ENCODE measurements at places on chromosomes 2 and 18.

- no peak for DNase-seq
Measured at GRCh38 chr2:221461901-221462300, 110.2 kb downstream of the EPHA4 start.

DNA sequence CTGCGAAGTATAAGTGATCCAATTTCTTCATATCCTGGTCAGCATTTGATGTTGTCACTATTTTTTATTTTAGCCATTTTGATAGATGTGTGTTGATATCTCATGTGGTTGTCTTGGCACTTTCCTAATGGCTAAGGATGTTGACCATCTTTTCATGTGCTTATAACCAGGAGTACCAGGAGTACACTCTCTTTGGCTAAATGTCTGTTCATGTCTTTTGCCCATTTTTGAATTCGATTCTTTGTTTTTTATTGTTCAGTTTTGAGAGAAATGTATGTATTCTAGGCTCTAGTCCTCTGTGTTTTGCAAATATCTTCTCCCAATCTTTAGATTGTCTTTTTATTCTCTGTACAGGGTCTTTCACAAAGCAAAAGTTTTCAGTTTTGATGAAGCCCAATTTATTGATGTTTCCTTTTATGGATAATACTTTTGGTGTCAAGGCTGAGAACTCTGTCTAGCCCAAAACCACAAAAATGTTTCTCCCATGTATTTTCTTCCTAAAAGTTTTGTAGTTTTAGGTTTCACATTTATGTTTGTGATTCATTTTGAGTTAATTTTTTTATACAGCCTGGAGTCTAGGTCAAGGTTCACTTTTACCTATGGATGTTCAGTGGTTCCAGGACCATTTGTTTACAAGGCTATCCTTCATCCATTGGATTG is 65.4 kb downstream of the SDC1 start:
- no peak for DNase-seq

DNA sequence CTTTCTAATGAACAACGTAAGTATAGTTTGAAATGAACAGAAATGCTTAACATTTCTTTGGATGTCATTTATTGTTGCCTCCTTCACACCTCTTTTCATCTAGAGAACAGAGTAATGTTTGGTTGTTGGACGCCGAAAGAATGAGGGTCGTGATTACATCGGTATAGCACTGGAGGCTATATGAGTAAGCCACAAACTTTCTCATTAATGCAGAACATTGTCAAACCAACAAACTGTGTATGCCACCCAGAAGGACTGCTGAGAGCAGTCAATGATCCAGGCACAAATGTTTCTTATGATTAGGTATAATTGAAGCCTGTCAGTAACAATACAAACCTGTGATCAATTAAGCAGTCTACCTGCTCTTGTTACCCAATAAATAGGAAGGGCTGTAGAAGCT is 1494.7 kb upstream of the NXPH2 start:
- peak; percentile 46 for DNase-seq

DNA sequence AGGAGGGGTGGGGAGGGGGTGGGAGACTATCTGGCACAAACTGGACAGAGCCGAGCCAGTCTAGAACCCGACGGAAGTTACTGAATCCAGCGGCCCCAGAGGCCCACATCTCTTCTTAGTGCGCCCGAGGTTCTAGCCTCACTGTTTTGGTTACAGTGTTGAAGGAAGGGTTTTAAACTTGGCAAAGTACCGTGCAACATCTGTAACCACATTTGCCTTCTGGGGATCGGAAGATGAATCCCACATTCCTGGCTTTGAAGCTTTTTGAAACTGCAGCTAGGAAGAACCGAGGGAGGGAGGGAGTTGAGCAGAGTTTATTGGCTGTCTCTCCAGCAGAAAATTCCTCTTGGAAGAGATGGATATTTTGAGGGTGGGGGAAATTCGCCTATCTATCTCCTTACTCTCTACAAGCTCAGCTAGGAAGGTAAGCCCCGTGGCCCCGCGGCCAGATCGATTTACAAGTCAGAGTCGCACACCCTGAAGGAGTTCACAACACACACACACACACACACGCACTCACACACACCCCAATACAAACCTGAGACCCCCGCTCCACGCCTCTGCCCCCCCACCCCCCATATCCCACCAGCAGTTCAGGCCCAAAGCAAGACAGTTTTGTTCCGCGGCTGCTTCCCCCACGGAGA is 1.0 kb downstream of the ACVR1 start:
- DNase-seq, result no peak

- no peak for DNase-seq
Measured at GRCh38 chr2:88556026-88556425, 71.2 kb downstream of the EIF2AK3 start.

DNA sequence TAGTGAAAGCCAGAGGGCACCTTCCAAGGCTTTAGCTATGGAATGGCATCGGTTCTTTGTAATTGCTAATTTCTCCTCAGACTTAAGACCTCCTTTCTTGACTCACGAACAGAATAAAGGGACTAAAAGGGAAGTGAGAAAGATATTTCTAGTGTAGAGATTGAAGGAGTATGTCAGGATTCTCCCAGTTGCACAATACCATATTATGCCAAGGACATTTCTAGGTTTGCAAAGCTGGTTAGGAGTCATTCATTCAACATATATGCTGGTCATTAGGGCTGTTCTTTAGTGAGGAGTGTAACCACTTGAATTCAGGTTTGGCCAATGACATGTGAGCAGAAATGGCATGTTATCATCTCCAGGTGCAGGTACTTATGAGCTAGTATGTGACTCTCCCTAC is 7.4 kb downstream of the REEP1 start:
- DNase-seq, result no peak

- no peak for DNase-seq
Measured at GRCh38 chr2:28150236-28150915, 242.3 kb upstream of the FOSL2 start.

DNA sequence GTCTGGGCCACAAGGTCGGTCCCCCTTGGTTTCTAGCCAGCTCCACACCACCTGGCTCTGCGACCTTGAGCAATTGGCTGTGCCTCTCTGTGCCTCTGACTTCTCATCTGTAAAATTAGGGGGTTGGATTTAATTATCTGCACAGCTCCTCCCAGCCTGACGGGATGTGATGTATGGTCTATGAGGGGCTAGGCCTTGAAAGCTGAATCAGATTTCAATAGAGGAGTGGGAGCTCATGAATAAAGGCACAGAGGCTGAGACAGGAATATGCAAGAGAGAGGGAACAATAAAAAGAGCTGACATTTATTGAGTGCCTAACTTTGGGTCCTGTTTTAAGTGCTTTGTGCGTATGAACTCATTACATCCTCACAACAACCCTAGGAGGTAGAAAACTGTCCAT is 104.7 kb downstream of the ALK start:
- DNase-seq, result no peak
